NCI-H526 treated with DMSO at 0.1 percent for 48 hours (cell line): ENCODE measurements at places on chromosomes 11 and 22.

DNA sequence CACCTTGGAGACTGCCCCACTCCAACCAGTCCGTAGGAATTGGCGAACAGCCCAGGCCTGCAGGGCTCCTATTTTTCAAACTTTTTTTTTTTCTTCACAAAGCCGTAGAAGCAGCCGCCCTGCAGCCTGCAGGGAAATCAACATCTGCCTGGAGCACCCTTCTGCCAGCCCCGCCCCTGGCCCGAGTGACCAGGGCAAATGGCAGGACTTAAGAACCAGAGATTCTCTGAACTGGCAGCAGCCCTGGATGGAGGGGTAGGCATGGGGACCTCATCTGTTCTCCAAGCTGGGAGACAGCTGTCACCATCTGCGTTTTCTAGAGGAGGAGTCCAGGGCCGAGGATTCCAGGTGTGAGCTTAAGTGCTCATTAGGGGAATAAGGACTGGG lies 5.6 kb downstream of the SCN2B start:
- no peak for DNase-seq

- DNase-seq, result no peak
These were observed 3.3 kb upstream of the TRIM29 start for GRCh38 chr11:120141113-120141767.

DNA sequence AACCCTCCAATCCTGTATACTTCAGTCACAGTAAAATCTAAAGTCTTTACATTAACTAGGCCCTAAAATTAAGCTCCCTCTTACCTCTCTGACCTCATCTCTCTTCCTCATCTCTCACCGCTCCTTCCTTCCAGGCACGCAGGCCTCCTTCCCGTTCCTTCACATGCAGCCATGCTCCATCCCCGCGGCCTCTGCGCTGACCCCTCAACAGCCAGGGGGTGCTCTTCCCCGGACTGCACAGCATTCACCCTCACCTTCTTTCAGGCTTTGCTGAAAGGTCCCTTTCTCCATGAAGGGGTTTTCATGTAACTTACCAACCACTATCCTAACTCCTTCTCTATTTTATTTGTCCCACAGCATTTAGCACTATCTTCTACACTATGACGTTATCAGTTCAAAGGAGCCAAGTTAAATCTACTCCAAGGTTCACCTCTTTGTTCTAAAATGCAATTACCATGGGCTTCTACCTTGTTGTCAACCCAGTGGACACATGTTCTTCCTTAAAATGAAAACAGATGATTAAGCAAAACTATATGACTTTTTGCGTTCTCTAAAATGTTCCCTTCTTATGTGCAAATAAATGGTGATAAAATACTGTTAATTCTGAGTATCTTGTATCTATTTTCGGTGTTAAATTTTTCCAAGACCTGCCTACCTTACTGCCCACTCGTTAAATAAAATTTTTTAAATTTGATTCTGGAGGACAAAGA lies 57.8 kb upstream of the APOA1 start:
- no peak for DNase-seq

- DNase-seq, result no peak
These were observed 41.9 kb downstream of the MYEOV start for GRCh38 chr11:69335781-69336405.

- no peak for DNase-seq
These were observed 10.5 kb upstream of the MS4A2 start for GRCh38 chr11:60077981-60078380.

DNA sequence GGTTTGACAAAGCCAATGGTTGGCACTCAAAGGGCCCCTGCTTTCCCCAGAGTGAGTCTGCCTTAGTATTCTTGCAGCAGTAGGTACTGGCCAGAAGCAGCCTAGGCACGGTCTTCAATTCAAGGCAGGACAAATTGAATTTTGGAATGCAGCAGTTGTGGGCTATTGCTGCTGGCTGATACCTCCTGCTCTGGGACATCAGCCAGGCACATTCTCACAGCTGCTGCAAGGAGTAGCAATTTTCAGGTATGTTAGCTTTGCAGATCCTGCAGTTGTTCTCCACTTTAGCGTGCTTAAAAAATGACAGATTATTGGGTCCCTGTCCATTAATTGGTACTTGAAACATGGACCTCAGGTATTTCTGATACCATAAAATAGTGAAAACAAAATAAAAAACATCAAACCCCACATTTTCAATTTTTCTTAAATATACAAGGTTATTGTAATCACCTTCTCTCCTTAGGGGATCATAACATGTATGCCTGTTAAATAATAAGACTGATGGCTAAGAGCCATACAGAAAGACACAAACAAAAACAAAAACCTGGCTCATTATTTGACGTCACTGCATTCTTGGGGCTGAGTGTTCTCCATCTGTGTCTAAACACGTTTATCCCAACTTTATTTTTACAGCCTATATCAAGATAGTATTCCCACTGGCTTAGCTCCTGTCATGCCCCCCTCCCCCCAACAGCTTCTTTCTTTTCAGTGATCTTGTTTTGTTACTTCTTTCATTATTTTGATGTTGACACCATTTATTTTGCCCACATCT lies 85.1 kb upstream of the CARD18 start:
- no peak for DNase-seq

DNA sequence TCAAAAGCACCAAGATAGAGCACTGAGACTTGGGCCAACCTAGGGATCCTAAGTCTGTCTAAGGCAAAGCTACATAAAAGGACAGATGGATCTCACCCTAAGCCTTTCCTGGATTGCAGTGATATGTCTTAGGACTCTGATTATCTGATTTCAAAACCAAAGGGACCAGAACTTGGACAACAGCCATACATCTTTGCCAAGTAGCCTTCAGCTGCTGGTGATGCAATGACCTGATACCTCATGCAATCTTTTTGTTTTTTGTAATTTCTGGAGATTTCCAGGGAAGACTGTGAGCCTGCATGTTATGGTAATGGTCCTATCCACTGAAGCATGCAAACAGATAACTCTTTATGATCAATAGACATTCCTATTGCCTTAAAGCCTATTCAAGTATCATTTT lies 230.4 kb upstream of the MTNR1B start:
- DNase-seq, result no peak

DNA sequence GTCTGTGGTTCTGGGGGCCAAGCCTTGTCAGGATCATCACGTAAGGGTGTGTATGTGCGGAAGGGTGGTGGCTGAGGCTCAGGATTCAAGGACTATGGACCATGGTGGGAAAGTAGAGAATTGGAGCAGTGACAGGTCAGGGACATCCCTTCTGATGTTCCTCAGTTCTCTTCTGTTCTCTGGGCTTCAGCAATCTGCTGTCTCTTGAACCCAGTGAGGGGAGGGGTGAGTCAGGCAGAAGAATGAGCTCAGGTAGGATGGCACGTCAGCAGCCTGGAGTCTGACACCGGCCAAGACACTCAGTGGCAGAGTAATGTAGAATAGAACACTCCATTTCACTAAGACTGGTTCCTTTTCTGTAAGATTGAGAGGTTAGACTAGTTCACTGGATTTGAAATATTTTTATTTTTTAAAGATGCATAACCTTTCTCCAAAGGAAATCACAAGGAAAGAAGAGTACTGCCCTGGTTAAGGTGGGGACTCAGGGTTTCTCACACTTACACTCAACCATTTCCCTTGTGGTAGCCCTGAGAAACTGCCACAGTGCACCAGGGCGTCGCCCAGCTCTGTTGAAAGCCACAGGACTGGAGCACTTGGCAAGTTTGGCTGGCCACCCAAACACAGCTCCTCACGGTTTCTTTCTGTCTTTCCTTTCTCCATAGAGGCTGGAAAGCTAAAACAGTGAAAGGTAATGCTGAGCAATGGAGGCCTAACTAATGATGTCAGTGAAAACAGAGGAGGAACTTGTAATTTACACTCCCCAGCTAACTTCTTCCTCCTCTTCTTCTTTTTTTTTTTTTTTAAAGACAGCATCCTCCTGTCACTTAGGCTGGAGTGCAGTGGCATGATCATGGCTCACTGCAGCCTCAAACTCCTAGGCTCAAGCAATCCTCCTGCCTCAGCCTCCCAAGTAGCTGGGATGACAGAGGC lies 23.1 kb upstream of the MICAL2 start:
- DNase-seq, result no peak

DNA sequence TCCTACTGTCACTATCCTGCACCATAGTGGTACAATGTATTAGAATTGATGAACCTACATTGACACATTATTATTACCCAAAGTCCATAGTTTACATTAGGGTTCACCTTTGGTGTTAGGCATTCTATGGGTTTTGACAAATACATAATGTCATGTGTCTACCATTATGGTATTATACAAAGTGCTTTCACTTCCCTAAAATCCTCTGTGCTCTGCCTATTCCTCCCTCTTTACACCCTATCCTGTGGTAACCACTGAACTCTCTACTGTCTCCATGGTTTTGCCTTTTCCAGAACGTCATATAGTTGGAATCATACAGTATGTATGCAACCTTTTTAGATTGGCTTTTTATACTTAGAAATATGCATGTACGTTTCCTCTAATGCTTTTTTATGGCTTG lies 51.5 kb downstream of the CCDC15 start:
- DNase-seq, result no peak

DNA sequence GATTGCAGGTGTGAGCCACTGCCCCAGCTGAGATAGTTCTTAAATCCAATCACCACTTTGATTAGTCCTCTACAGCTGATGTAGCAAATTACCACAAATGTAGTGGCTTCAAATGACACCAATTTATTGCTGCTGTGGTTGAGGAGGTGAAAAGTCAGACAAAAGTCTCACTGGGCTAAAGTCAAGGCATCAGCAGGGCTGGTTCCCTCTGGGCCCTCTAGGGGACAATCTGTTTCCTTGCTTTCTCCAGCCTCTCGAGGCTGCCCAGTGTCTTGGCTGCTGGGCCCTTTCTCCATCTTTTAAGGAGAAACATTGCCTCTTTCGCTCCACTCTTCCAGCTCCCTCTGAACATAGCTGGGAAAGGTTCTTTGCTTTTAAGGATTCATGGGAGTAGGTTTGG lies 50.5 kb upstream of the SHANK2 start:
- DNase-seq, result no peak

DNA sequence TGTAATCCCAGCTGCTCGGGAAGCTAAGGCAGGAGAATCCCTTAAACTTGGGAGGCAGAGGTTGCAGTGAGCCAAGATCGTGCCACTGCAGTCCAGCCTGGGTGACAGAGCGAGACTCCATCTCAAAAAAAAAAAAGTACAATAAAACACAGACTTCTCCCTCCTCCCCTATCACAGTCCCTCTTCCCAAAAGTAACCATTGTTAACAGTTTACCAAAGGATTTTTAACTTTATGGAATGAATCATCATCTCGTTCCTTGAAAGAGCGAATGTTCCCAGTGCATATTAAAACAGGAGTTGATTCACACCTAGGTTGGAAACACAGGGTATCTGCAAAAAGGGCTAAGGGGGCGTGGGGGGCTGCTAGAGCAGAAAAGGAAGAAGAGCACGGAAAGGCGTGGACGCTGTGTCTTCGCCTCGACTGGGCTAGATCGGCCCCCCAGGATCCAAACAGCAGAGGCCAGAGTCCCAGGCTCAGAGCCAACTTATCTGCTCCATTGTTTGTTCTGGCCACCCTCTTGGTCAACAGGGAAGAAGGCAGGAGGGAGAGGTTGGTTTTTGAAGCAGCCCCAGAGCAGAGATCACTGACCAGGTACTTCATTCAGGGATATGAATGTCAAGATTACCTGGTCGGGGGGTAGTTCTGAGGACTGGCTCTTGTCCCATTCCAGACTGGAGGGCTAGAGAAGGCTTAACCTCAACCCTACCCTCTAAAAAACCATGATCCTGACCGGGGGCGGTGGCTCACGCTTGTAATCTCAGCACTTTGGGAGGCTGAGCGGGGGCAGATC lies 2.1 kb upstream of the AHNAK start:
- no peak for DNase-seq

GRCh38 chr22:50046481-50047245 lies 11.4 kb downstream of the TTLL8 start:
- DNase-seq, result no peak

DNA sequence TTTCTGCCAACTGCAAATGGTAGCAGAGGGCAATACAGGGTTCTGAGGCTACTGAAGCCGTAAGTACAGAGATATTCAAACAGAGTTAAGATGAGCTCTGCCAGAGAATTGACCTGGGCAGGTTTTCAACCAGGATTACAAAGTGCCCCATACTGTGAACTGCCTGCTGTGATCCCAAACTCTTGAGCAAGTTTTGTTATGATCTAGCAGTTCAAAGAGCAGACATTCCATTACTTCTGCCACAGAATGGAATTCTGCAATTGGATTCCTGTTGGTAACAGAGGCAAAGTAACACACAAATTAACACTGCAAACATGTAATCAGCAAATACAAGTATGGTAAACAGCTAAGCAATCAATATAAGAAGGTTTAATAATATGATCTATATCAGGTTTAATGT lies 31.2 kb downstream of the ALG9 start:
- no peak for DNase-seq

DNA sequence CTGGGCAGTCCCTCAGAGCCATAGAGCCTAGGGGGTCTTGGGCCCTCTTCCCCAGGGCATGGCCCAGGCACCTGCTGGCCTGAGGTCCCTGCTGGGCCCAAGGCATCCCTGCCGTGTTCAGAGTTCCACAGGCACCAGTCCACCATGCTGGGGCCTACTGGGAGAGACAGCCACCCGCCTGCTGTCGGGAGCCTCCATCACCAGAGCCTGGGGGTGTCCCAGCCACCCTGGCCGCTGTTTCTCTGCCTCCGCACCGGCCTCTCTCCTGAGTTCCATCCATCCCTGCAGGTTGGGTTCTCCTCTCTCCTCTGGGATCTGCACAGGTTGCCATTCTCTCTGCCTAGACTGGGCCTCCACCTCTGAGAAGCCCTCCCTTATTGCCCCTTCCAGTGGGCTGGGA lies 68.6 kb downstream of the KCNQ1 start:
- no peak for DNase-seq

- DNase-seq, result no peak
These were observed 17.4 kb upstream of the GLYATL1 start for GRCh38 chr11:58921778-58922390.

- DNase-seq, result no peak
These were observed 556.6 kb downstream of the MIAT start for GRCh38 chr22:27213766-27214581.

- no peak for DNase-seq
These were observed 42.8 kb upstream of the ALKBH3 start for GRCh38 chr11:43837879-43838278.

DNA sequence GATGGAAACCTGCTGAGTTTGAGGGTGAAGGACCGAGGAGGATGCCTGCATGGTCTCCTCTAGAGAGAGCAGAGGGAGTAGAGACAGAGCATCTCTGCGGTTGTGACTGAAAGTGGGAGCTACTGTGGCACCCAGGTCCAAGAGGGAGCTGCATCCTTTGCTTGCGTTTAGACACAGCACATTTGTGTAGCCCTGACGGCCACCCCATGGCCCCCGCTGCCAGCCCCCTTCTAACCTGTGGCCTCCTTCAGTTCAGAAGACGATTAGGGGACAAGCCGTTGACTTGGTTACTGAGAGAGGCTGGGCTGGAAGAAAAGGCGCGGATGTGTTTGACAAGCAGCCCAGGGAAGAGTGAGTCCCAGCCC lies 690.9 kb downstream of the BRD1 start:
- DNase-seq, result no peak

GRCh38 chr22:26435327-26436093 lies 6.5 kb downstream of the ASPHD2 start:
- no peak for DNase-seq
